ENCODE measurements at places on chromosomes 2 and 18. TPM values are rescaled to one million over a fixed set of nuclear protein-coding genes. Genes with fewer than 3 reads are reported as not detected.
A peak's percentile ranks its signal among the peaks of the same experiment; 100 is the strongest.

PTPRN gene
- not detected for total RNA-seq

GALR1 gene
- total RNA-seq = 0.83 TPM

DNA sequence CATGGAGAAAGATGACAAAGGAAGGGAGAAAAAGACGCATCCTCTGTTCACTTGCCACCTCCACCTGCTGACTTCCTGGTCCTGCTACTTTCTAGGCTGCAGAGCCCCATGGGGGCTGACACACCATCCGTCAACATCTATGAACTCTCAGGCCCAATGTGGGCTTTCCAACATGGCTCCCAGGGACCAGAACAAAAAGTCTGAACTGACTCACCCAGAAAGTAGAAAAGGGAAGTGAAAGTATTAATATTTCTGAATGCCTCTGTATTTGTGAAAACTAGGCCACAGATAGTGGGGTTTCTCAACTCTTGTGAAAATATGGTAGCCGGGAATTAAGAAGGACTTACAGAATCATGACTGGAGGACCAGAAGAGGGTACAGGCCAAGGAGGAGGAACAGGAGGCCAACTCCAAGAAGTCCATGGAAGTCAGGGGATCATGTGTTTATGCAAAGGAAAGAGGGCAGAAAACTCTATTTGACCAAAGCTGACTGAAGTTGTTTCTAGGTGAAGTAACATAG, 123.1 kb upstream of the CAB39 start:
- DNase-seq = peak; percentile 69

- no peak for DNase-seq
Observed at GRCh38 chr2:14136030-14136429, 496.5 kb upstream of the LRATD1 start.

GRCh38 chr2:44441200-44441599, 79.5 kb downstream of the CAMKMT start:
- no peak for DNase-seq

- DNase-seq = no peak
Observed at GRCh38 chr18:55302167-55302833, 285.7 kb downstream of the TCF4 start.

- DNase-seq = no peak
Observed at GRCh38 chr18:50859793-50860555, 18.9 kb upstream of the ME2 start.

GRCh38 chr2:224319750-224320149, 82.2 kb downstream of the FAM124B start:
- no peak for DNase-seq

- no peak for DNase-seq
Observed at GRCh38 chr18:12451428-12451827, 43.7 kb downstream of the PRELID3A start.

DNA sequence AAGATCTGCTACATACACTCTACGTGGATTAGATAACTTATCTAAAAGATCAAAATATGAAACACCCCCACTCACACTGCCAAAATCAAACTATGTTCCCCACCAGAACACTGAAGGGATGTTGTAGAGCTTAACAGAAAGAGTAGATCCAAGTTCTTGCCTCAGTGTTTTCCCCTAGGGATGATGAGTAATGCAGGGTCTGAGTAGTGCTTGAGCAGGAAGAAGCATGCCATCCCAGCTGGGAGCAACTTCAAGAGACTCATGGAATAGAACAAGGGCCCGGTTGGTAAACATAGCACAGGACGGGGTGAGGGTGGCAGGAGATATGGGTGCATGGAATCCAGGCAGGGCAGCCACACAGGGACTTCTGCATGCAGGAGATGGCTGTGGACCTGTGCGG, 74.3 kb downstream of the SNTG2 start:
- DNase-seq = no peak

GRCh38 chr18:48290162-48290926, 118.8 kb downstream of the ZBTB7C start:
- no peak for DNase-seq

- no peak for DNase-seq
Observed at GRCh38 chr2:4404363-4404762, 701.0 kb downstream of the DCDC2C start.

DNA sequence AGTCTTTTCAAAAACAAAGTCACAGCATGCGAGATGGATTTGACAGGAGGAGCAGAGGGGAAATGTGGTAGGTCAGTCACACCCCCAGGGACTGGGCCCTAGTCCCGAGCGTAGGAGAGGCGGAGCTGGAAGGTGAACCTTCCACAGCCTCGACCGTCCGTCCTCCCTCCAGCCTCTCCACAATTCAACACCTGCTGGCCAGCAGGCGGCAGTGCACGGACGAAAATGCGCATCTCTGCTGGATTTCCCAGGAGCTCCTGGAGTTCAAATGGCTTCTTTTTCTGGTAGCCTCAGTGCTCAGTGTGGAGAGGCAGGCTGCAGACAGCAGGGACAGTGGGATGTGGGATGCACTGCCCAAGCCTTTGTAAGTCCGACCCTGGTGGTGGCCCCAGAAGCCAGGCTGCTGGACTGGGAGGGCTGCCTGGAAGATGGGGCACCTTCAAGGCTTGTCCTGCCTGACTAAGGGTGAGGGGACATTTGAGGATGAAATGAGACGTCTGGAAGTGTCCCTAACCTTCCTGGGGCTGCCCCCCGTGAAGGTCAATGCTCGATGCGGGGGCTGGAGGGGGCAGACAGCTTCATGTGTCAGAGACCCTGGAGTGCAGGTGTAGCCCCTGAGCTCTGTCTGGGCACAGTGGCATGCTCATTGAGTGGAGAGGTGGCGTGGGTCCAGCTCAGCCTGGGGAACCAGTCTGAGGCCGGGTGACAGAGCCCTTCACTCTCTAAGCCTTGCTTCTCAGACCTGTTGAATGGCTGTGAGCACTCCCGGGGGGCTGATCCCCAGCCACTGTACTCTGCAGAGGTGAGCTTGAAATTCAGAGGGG, 189.5 kb downstream of the TFCP2L1 start:
- peak; percentile 79 for DNase-seq

DNA sequence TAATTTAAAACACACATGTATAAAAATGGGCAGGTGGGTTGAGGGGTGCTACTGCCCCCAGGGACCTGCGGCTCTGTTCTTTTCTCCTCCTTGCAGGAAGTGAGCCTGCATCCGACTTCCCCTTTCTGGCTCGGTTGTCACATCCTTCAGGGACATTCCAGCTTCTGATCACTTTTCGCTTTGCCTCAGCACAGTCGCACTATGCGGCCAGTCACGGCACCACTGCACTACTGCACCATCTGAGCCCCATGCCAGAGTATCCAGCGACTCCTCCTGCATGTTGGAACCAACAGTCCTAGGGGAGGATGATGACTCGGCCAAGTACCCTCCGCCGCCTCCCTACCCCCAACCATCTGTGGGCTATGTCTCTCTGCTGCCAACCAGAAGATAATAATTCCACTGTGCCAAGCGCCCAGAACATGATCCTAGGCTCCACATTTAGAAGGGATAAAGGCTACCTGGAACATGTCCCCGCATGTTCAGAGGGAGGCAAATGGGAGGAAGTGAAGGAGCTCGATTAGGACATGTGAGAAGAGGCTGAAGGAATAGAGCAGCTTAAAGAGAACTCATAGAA, 17.6 kb downstream of the CDC42EP3 start:
- peak; percentile 74 for DNase-seq

GRCh38 chr2:136376798-136377211, 258.9 kb upstream of the CXCR4 start:
- peak; percentile 60 for DNase-seq
